ENCODE measurements at places on chromosomes 4 and X.

GRCh38 chr4:123127218-123127617, 204.8 kb upstream of the NUDT6 start:
- no peak for DNase-seq

DNA sequence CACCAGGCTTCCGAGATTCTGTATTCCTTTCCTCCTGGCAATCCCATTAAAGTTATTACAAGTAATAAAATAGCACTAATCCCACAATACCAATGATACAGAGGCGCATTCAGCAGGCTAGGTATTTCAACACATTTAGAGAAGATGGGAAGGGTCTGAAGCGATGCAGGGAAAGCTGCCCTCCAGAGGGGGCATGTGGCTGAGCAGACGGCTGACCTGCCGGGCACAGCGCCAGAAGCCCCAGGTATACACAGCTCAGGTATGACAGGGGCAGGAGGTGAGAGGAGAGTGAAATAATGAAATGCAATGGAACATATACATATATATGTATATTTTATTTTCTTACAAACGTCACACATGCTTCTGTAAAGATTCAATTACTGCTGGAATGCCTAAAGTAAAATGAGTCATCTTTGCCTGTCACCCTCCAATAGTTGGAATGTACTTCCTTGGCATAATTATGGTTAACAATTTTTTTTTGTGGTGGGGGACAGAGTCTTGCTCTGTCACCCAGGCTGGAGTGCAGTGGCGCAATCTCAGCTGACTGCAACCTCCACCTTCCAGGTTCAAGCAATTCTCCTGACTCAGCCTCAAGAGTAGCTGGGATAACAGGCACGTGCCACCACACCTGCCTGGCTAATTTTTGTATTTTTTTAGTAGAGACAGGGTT, 21.3 kb upstream of the CDKN2AIP start:
- DNase-seq: peak; percentile 17

DNA sequence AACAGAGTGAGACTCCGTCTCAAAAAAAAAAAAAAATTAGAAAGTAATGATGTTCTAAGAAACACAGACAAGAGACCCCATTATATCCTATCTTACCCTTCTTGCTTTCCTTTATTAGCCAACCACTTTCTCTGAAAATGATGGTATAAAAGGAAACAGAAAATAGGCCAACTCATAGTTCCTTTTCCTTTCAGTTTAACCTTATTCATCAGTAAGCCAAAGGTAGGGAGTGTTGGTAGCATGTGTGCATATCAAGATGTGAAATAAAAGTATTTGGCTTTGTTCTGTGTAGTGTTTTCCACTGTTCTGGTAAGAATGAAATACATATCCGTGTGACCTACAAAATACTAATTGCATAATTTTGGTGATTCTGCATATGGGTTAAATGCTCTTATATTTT, 266.6 kb downstream of the ZNF674 start:
- no peak for DNase-seq

- DNase-seq: no peak
Measured at GRCh38 chr4:148292686-148293085, 149.5 kb downstream of the NR3C2 start.

DNA sequence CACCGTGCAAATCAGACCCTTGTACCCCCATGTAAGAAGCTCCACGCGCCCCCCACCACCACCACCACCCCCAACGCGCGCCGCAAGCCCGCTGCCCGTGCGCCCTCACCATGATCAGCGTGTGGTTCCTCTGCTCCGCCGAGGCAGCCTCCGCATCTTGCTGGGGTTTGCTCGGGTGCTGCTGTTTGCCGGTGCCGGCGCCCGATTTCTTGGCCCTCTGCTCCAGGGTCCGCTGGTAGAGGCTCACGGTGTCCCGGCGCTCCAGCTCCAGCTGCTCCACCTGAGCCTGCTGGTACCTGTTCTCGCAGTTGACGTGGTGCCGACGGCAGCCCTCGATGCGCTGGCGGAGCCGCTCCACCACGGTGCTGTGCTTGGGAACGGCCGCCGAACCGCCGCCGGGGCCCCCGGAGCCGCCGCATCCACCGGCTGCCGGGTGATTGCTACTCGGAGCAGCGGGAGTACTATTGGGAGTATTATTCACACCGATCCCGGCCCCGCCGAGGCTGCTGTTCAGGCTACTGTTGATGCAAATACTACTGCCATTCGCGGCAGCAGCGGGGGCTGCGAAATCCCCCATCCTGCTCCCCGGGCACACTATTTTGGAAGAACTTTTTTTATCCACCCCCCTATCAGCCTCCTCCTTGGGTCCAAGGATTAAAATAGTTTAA, 1.1 kb downstream of the MAML3 start:
- DNase-seq: peak; percentile 67

- DNase-seq: no peak
Measured at GRCh38 chrX:16610121-16610621, 39.8 kb upstream of the S100G start.

DNA sequence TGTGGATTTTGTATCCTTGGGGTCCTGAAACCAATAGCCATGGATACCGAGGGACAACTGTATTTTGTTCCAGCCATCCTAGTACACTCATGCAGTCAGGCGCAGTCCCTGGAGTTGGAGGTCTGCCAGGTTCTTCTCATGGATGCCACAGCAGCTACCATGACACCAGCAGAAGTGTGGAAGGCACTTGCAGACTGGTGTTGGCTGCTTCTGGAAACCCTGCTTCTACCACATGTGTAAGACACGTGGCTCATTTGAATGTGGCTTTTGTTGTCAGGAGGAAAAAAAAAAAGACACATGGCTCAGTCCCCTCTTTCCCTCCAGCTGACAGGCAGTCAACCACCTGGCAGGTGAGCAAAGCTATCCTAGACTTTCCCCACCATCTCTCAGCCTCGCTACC, 19.4 kb downstream of the DRD5 start:
- no peak for DNase-seq

DNA sequence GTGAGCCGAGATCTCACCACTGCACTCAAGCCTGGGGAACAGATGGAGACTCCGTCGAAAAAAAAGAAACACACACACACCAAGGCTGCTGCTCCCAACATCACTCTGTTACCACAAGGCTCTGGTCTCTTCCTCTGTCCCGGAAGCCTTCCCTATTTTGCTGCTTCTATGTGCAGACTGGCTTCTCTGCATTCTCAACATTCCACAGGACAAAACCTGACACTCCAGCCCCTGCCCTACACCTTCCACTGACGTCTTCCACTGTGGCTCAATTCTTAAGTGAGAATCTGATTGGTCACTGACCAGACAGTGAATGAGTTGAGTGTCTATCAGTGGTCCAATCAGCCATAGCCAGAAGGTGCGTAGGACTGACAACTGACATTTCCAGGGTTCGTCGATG, 5.9 kb downstream of the ODAPH start:
- DNase-seq: no peak

GRCh38 chrX:112067601-112068000, 15.0 kb downstream of the TRPC5 start:
- no peak for DNase-seq

DNA sequence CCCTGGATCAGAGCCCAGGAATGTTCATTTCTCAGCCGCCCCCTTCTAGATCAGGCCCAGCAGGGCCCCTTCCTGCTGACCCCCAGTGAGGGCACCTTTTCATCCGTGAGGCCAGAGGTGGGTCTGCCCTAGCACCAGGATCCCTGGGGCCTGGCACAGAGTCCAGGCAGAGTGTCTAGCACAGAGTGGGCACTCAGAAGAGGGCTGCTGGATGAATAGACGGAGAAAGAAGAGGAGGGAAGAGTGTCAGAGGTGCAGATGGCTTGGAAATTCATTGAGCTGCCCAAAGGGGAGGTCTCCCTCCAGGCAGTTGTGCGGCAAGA, 106.5 kb downstream of the CPZ start:
- DNase-seq: no peak

GRCh38 chr4:47251348-47252135, 212.0 kb downstream of the COMMD8 start:
- no peak for DNase-seq

DNA sequence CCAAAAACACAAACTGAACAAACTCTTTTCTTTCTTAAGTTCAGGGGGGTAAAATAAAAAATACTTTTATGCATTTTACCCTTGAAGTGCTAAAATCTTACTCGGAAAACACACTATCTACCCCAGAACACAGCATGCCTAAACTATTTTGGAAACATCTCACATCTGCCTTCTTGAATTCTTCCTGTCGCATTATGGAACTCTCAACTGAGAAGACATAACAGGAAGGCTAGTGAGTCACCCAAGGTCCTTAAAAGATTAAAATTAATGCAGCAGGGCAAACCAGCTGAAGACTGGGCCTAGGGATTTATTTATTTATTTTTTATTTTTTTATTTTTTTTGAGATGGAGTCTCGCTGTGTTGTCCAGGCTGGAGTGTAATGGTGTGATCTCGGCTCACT, 208.2 kb downstream of the APBB2 start:
- DNase-seq: no peak

GRCh38 chr4:177064729-177065394, 244.8 kb upstream of the NEIL3 start:
- DNase-seq: peak; percentile 1

DNA sequence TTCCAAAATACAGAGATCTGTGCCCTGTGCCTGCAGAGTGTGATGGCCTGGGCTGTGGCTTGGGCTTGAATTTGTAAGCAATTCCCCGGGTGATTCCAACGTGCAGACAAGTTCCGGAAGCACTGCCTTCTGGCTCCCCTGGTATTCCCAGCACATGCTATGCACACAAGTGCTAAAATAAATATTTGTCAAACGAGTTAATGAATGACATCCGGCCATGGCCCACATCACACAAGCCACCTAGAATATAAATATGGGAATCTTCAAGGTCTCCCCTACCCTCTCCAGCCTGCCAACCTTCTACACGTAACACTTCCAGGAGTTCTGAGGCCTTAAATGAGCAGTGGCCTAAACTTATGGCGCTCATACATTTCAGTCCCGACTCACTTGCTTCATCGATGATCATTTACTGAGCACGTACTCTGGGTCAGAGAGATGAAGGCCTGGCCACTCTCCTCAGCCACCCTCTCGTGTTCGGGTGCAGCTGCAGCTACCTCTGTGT, 21.3 kb downstream of the DCTD start:
- no peak for DNase-seq

DNA sequence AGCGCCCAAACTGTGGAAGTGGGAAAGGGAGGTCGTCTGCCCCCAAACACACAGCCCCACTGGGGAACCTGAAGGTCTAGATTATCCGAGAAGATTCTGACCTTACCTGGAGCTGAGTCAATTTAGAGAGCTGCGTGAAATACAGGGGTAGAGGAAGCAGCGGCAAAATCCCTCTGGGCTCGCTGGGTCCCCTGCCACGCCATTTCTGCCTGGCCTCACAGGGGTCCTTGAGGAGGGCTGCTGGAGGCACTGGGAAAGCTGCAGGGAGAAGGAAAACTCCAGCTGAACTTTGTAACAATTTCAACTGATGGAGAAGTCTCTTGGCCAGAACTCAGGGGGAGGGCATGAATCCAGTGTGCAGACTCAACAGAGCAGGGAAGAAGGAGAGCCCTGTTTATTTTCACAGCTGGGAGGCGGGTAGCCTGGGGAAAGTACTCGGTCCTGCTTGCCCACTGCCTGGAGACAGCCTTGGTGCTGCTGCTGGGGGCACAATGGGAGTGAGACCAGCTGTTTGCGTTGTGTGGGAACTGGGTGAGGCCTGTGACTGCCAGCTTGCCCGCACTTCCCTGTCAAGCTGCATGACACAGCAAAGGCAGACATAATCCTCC, 93.2 kb upstream of the MAPK10 start:
- no peak for DNase-seq

GRCh38 chr4:47451657-47452056, 11.8 kb downstream of the COMMD8 start:
- no peak for DNase-seq

- peak; percentile 88 for DNase-seq
Measured at GRCh38 chrX:97639526-97639925, 755.8 kb downstream of the RPA4 start.

DNA sequence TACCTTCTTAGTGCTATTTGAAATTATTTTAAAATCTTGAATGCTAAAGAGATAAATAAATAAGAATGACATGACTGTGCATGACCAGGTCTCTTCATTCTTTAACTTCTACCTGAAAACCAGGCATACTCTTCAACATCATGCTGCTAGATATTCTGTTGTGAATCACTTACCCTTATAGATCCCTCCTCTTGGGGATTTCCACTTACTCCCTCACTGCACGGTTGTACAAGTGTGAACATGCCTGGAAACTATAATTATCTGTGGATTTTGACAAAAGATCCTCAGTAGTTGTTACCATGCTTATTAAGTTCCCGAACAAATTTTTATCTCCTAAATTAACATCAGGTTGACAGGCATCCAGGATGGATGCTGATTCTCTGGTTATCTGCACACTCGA, 54.3 kb downstream of the ADGRL3 start:
- DNase-seq: no peak

DNA sequence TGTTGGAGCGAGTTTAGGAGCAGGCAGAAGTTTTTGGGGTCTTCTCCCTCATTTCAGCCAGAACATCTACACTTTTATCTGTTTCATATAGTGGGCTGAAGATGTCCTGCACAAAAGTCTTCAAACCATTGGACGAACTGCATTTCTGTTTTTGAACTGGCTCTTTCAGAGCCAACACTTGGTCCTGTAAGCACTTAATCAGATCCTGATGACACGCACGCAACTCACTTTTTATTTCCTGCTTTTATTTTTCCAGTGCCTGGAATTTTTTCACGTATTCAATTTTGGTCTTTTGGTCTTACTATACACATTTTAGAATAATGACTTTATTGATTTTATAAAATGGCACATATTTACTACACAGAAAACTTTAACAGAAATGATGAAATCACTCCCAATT, 40.2 kb upstream of the NKX3-2 start:
- DNase-seq: no peak

GRCh38 chrX:793216-793770, 162.7 kb downstream of the SHOX start:
- DNase-seq: no peak

DNA sequence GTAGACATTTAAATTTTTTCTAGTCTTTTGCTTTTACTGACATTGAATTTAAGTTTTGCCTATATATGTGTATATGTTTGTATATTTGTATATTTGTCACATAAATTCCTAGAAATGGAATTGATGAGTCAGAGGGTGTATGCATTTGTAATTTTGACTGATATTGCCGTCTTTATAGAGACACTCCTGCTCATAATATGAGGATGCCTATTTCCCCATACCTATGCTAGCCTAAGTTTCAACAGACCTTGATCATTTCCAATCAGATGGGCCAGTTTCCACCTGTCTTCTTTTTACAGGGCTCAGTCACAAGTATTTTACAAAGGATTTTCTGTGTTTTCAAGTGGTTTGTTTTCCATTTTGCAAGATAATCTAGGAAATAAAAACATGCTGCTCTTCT, 10.8 kb downstream of the PDLIM5 start:
- no peak for DNase-seq

DNA sequence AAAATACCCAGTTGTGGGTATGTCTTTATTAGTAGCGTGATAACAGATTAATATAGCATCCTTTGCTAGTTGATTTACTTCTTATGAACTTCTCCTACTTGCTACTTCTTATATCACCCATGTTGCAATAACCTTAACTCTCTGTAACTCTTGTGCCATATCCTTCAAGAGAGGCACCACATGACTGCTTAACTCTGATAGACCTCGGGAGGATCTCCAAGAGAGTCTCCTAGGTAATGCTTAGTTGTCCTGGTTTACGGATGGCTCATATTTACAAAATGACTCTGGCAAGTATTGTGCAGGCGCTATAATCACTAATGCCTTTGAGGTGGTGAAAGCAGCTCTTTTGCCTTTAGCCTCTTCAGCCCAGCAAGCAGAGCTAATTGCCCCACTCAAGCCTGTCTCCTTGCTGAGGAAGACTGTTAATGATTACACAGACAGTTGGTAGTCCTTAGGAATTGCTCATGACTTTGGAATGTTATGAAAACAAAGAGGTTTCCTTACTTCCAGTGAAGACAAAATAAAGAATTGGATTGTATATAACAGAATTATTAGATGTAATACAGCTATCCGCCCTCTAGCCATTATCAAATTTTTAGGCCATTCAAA, 1305.8 kb downstream of the PCDH7 start:
- DNase-seq: no peak

All from NCI-H82 (cell line).